Inflammatory macrophage (primary cell): ENCODE measurements at places on chromosomes 7 and 10.

GRCh38 chr7:131104596-131105293, 222.9 kb upstream of the MKLN1 start:
- DNase-seq, result no peak

GRCh38 chr10:91741356-91741755, 56.9 kb upstream of the TNKS2 start:
- no peak for DNase-seq

- peak; percentile 43 for DNase-seq
Observed at GRCh38 chr10:102642736-102643335, 1.4 kb upstream of the TRIM8 start.

GRCh38 chr7:64884085-64884912, 18.8 kb upstream of the ZNF273 start:
- DNase-seq, result no peak

DNA sequence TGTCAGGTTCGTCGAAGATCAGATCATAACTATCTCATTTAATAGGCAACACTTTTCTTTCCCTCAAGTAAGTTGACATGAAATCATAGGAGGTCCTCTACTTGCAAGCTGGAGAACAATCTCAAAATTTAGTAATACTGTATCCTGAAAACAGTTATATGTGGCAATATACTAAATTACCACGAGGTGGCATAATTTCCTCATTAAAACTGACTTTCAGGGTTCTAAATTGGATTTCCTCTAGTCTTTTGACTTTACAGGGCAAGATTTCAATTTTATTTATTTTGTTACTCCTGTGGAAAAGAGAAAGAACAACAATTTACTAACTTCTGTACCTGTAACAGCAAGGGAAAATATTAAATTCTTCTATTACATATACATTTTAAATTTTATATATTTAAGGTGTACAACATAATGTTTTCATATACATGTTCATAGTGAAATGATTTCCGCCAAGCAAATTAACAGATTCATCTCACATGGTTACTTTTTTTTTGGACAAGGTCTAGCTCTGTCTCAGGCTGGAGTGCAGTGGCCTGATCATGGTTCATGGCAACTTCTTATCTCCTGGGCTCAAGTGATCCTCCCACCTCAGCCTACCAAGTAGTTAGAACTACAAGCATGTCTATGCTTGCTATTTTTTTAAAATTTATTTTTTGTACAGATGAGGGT, 53.4 kb upstream of the CYP2C18 start:
- peak; percentile 41 for DNase-seq
